Stimulated activated CD4-positive, alpha-beta T cell treated with anti-CD3 and anti-CD28 coated beads, Interleukin-15, amount 100 ng/mL, for 1 hour (primary cell): ENCODE measurements at places on chromosomes 16 and 17.

GRCh38 chr17:78745407-78746088 lies 36.5 kb downstream of the CYTH1 start:
- DNase-seq, result no peak

DNA sequence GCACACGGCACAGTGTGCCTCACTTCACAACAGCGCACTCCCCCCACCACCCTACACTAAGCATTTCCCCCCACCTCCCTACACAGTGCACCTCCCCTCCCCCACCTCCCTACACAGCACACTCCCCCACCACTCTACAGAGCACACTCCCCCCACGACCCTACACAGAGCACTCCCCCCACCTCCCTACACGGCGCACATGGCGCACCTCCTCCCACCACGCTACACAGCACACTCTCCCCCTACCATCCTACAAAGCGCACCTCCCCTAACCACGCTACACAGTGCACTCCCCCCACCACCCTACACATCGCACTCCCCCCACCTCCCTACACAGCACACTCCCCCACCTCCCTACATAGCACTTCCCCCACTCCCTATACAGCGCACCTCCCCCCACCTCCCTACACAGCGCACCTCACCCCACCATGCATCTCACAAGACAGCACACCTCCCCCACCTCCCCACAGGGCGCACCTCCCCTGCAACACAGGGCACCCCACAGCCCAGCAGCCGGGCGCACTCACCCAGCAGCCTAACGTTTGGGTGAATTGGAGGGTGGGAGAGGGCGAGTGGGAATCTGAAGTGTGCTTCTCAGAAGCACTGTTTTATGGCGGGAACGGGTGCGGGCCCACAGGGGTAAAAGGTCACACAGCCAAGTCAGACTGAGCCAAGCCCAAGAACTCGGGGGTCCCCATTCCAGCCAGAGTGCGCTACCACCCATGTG lies 10.3 kb downstream of the KNOP1 start:
- DNase-seq, result no peak

GRCh38 chr17:35877345-35878029 lies 2.7 kb downstream of the CCL5 start:
- no peak for DNase-seq

DNA sequence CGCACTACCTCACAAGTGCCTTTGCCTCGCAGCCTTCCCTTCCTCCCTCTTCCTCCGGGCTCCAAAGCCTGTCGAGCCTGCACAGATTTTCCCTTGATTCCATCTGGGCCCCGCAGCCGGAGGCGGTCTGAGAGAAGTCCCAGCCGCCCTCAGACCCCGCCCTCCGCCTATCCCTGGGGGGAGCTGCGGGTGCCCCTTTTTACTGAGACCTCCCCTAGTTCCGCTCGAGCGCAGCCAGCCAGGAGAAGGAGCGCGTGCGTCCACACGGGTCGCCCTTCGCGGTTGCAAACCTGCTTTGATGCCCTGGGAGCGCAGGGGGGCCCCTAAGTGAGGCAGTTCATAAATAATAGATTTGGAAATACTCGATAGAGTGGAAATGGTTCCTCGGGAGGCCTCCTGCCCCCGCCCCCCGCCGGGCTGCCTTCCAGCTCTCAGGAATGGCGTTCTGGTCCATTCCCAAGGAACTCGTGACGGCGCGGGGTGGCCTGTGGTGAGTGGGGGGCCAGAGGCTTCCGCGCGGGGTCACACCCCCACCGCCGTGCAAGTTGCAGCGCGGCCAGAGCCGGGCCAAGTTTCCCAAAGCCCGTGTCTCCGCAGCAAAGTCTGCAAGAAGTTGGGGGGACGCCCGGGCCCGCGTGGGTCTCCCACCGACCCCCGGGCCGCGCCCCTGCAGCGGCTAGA lies 610 bp downstream of the C16orf74 start:
- DNase-seq, result no peak

- DNase-seq, result no peak
These were observed 5.1 kb upstream of the FDXR start for GRCh38 chr17:74877592-74878548.

DNA sequence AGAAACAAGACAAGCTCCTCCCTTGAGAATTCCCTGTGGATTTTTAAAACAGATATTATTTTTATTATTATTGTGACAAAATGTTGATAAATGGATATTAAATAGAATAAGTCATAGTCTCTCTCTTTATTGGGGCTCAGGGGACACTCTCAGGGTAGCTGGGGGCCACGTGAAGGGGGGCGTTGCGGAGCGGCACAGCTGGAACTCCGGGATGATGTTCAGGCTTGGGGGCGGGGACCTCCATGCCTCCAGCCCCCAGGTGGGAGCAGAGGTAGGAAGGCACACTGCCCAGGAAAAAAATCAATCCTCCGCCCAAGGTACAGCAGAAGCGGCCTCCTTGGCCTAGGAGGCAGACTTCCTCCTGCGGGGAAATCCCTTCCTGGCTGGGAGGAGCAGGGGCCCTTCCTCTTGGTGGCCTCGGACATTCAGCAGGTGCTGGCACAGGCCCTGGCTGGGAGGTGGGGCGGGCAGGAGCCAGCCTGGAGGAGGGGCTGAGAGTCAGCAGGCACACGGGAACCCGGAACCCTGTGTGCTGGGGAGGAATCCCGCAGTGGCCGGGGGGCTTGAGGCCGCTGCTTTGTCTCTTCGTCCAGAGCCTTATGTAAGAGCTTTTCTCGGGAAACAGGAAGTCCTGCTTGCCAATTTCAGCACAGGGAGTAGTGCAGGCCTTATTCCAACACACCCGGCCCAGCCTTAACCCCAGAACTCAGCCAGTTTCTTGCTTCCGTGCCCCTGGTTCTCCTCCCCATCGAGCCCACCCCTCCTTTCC lies 591 bp upstream of the TNFSF13 start:
- no peak for DNase-seq
